ENCODE measurements at places on chromosomes 7 and 10. TPM values are rescaled to one million over a fixed set of nuclear protein-coding genes. Genes with fewer than 3 reads are reported as not detected.
A peak's percentile ranks its signal among the peaks of the same experiment; 100 is the strongest.

GRCh38 chr10:124686707-124687376 is 57.3 kb downstream of the FAM53B start:
- no peaks in the 10 kb centered on the region for H3K27me3 ChIP-seq
- H3K4me1 ChIP-seq = peaks cover 12% of the 10 kb centered on the region
- no peak overlapping the region for H3K4me3 ChIP-seq

DNA sequence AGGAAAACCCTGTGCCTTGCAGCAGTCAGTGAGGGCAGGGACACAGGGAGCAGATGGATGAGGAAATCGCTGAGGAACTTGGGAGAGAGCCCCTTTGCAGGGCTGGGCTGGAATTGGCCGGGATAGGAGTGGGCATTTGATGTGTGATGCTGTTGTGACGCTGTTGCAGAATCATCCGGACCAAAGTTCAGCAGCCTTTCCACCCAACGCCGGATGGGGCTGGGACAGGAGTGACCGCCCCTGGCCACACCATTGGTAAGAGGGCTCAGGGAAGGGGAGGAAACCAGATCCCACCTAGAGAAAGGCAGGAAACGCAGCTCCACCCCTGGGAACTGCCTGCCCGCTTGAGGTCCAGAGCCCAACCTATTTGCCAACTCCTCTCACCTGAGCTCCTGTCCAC is 33.9 kb downstream of the PAX2 start:
- no peak overlapping the region for H3K27ac ChIP-seq
- no peaks in the 10 kb centered on the region for H3K36me3 ChIP-seq
- no peak for DNase-seq
- H3K4me3 ChIP-seq = no peak overlapping the region

Gene ERLIN1
- total RNA-seq = 21.2 TPM

DNA sequence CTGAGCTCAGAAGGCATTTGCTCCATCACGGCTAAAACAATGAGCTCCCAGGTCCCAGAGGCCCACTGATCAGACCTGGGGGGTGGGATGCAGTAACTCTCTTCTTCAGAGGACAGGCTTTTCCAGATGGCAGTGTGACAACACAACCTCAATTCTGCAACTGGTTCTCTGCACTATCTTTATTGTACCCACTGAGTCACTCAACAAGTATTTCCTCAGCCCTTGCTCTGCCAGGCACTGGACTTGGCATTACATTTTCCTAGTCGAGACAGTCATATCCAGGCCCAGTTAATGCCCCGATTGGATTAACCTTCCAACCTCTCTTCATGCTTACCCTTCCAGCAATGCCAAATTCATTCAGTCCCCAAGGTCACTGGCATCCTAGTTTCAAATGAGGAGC is 72.6 kb downstream of the JAZF1 start:
- H3K4me1 ChIP-seq = peaks cover 42% of the 10 kb centered on the region
- DNase-seq = no peak
- H3K27ac ChIP-seq = no peak overlapping the region
- H3K36me3 ChIP-seq = no peaks in the 10 kb centered on the region
- H3K4me3 ChIP-seq = no peak overlapping the region

Gene ADARB2
- not detected for total RNA-seq

DNA sequence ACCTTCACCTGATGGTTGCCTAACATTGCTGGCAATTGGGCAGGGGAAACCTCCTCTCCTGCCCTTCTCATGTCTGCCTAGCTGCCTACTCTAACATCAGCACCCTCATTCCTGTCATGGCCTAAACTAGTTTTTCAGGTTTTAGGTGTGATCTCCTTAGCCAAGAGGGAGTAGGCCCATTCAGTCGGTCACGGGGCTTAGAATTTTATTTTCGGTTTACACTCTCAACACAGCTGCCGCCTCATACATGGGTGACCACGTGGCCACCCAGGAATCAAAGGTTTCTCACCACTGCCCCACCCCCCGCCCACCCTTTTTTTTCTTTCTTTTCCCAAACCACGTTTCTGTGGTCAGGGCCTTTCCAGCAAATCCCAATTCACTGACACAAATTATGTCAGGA is 97.2 kb downstream of the RALA start:
- peaks cover 12% of the 10 kb centered on the region for H3K4me1 ChIP-seq
- H3K27ac ChIP-seq = peak overlapping the region; percentile 77
- H3K4me3 ChIP-seq = no peak overlapping the region
- H3K36me3 ChIP-seq = no peaks in the 10 kb centered on the region

Gene VAX1
- total RNA-seq = not detected

GRCh38 chr10:63712717-63713115 is 191.5 kb downstream of the REEP3 start:
- no peak for DNase-seq
- peak overlapping the region; percentile 89 for H3K27ac ChIP-seq
- H3K36me3 ChIP-seq = no peaks in the 10 kb centered on the region
- H3K27me3 ChIP-seq = no peaks in the 10 kb centered on the region

Gene NUTM2E
- total RNA-seq = not detected

DNA sequence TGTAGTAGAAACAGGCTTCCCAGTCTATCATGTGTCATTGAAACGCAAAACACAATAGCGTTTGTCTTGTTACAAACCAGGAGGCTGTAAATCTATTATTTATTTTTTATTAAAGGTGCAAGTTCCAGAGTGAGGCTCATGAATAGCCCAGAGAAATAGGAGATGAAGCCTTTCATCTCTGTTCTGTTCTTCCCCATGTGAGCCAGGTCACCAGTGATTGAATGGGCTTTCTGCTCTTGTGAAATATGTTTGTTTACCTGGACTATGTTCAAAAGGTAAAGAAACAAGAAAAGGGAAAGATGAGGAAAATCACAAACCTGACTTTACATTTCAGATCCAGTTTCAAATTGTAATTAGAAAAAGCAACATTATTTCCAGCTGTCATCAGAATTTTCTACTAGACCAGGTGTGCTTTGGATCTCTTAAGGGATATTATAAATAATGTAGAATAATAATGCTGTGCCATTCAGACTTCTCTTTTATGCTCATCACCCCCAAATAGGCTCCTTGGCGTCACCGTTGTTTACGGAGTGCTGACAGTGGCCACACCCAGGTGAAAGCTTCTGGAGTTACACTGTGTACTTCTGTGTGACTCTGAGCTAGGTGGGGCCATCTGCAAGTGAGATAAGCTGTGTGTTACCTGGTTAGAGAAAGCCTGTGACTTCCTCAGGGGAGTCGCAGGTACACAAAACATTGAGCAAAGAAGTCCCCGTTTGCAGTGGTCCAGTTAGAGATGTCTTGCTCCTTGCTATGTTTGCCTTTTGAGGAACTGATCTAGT is 274.9 kb downstream of the SDK1 start:
- no peak for DNase-seq
- no peak overlapping the region for H3K27ac ChIP-seq
- H3K27me3 ChIP-seq = no peaks in the 10 kb centered on the region
- no peak overlapping the region for H3K4me3 ChIP-seq

Gene TBXAS1
- total RNA-seq = 13.2 TPM

DNA sequence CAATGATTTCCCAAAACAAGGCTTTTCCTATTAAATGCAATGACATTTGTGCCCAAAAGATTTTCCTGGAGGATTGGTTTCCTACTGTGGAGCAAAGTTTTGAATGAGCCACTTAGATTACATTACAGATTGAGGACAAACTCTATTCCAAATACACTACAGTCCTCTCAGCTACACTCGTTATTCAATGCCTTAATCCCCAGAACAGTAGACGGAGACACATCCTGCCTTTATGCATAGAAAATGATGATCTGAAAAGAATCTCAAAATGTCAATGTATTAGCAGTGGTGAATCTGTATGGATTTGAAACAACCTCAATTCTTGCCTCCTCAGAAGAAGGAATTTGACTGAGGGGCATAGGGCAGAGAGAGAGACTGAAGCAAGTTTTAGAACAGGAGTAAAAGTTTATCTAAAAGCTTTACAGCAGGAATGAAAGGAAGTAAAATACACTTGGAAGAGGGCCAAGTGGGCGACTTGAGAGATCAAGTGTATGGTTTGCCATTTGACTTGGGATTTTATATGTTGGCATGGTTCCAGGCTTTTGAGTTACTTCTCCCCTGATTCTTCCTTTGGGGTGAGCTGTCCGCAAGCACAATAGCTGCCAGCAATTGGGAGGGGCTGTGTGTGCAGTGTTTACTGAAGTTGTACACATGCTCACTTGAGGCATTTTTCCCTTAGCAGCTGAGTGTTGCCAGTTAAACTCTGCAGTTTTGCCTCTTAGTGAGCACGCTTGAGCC is 891.9 kb upstream of the MBL2 start:
- H3K27me3 ChIP-seq = no peaks in the 10 kb centered on the region
- peak; percentile 44 for DNase-seq
- no peaks in the 10 kb centered on the region for H3K36me3 ChIP-seq

Gene ZP3
- 0.94 TPM for total RNA-seq

DNA sequence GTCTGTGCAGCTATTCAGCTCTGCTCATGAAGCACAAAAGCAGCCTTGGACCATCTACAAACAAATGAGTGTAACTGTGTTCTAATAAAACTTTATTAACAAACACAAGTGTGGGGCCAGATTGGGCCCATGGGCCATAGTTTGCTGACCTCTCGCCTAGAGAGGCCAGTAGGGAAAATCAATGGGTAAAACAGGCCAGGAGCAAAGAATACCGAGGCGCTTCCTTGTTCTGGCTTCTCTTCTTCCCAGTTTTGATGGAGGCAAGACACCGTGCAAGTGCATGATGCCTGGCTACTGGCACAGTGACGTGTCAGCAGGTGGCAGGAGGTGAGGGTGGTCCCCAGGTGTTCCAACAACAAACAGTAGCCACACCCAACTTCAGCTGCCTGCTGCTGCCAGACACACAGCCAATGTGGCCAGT is 94.3 kb upstream of the SDK1 start:
- no peaks in the 10 kb centered on the region for H3K27me3 ChIP-seq
- H3K4me1 ChIP-seq = no peaks in the 10 kb centered on the region
- H3K36me3 ChIP-seq = no peaks in the 10 kb centered on the region

Gene SMKR1
- 1.2 TPM for total RNA-seq

GRCh38 chr7:1054438-1054837 is 10.1 kb downstream of the GPR146 start:
- peak; percentile 86 for DNase-seq
- peaks cover 41% of the 10 kb centered on the region for H3K4me1 ChIP-seq
- H3K36me3 ChIP-seq = no peaks in the 10 kb centered on the region

Gene CYP2C8
- 0.40 TPM for total RNA-seq
